Daoy (cell line): ENCODE measurements at places on chromosomes 6 and 20. TPM values are rescaled to one million over a fixed set of nuclear protein-coding genes. Genes with fewer than 3 reads are reported as not detected.

- DNase-seq = peak; percentile 87
Observed at GRCh38 chr6:28597217-28597835, 71.6 kb downstream of the GPX5 start.

GRCh38 chr20:31712564-31713311 is 9.9 kb downstream of the BCL2L1 start:
- DNase-seq = peak; percentile 93

DNA sequence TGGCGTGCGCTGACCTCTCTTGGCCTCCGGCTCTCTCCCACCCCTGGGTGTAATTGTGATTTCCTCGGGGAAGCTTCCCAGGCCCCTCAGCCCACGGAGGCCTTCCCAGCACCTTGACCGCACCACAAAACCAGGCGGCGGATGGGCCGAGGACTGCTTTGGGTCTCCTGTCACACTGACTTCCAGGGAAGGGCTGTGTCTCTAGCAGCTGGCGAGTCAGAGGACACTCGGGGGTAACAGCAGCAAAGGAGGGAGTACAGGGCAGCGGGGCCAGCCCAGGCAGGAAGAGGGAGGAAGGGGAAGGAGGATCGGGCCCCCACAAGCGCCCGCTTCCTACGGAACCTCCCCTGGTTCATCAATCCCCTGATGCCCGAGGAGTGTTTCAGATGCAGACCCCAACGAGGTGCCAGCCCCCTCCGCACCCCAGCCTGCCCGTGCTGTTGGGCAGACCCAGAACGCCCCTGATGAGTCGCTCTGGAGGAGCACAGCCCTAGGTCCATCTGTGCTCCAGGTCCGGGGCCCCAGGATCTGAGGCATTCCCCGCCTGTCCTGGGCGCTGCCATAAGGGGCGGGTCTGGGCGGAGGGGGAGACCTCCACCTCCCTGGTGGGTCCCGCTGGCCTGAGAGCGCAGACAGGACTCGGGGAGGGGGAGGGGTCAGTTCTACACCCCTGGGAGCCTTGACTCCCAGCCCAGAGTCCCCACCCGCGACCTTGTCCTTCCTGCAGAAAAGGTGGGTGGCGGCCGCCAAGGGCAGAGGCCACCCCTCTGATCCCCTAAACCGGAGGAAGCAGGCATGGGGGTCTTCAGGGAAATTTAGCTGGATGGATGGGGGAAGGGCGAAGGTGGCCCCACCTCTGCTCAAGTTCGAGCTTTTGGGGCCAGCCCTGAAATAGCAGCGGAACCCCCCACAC is 956 bp downstream of the CHRNA4 start:
- DNase-seq = no peak

DNA sequence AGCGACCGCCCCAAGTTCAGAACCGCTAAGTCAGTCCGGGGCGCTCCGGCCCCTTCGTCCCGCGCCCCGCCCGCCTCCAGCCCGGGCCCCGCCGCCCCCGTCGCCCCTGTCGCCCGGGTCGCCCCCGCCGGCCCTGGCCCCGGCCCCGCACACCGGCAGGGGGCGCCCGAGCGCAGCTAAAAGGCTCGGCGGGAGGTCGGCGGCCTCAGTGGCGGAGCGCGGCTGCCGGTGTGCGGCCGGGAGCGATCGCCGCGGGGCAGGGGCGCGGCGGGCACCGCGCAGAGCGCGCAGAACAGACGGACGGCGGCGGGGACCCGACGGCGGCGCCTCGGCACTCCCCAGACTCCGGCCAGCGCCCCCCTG is at the start of gene FNDC1:
TSS of gene FNDC1 (plus strand) at position 208 of the 363 bp plus-strand sequence. CDS start 197 bp downstream, outside the sequence.
- peak; percentile 69 for DNase-seq

- peak; percentile 90 for DNase-seq
Observed at GRCh38 chr6:51025082-51025777, 206.6 kb downstream of the TFAP2B start.

DNA sequence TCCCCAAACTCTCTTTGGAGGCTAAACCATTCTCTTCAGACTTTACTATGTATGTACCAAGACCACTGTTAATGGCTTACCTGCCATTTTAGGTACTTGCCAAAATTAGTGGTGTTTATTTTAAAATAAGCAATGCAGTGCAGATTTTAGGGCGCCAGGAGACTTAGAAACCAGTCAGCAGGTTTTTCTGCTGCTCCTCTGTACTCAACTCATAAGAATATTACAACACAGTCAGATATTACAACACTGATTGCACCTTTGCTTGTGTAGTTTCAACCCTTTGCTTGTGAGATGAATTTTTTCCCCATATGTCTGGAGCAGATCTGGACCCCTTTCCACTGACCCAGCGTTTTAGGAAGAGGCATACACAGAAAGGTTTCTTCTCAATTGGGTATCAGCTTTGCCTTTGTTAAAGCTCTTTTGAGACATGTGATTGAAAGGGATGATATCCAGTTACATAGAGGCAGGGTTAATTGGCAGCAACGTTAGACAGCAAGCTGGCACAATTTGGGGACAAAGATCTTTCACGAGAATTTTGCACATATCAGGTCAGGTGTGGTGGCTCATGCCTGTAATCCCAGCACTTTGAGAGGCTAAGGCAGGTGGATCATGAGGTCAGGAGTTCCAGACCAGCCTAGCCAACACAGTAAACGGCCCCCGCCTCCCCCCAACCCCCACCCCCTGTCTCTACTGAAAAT is 6.2 kb downstream of the TTPAL start:
- DNase-seq = no peak

DNA sequence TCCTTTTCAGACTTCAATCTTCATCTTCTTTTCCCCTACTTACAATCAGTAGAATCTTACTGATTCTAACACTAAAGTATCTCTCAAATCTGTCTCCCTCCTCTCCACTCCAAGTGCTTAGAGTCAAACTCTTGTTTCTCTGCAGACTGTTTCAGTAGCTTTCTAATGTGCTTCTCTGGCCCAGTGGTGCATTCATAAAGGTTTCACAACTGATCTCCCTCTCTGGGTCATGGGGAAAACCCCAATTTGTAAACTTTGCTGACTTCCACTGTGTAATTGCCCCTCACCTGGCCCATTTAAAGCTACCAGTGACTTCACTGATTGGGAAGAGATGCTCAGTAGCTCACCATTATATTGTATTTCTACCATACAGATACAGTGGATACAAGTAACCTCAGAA is 183.6 kb downstream of the FAXC start:
- no peak for DNase-seq

The ZSCAN16 gene
- 3.5 and 4.8 TPM in 2 replicates for total RNA-seq

The NOP56 gene
- 340 and 360 TPM in 2 replicates for total RNA-seq

The TCP11 gene
- 0.06 TPM in 1 of 2 replicates, not detected in the other for total RNA-seq
